ENCODE measurements at places on chromosomes 3 and 15.

GRCh38 chr15:85284497-85284896 is 95.9 kb upstream of the AKAP13 start:
- no peak for DNase-seq

DNA sequence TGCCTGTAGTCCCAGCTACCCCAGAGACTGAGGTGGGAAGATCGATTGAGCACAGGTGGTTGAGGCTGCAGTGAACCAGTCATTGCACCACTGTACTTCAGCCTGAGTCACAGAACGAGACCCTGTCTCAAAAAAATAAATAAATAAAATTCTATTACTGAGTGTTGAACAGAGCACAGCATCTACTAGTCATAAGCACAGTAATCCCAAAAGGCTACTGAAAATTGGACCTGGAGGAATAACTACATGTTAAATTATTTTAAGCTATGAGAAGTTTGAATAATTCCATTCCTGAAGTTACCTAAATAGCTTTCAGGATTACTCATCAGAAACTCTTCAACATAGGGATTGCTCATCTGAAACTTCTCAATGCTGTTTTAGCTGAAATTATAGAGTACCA is 43.4 kb downstream of the ARMC8 start:
- no peak for DNase-seq

GRCh38 chr15:25435474-25436243 is 3.2 kb downstream of the UBE3A start:
- DNase-seq, result no peak

- no peak for DNase-seq
Measured at GRCh38 chr3:64133272-64133671, 92.0 kb downstream of the PRICKLE2 start.

DNA sequence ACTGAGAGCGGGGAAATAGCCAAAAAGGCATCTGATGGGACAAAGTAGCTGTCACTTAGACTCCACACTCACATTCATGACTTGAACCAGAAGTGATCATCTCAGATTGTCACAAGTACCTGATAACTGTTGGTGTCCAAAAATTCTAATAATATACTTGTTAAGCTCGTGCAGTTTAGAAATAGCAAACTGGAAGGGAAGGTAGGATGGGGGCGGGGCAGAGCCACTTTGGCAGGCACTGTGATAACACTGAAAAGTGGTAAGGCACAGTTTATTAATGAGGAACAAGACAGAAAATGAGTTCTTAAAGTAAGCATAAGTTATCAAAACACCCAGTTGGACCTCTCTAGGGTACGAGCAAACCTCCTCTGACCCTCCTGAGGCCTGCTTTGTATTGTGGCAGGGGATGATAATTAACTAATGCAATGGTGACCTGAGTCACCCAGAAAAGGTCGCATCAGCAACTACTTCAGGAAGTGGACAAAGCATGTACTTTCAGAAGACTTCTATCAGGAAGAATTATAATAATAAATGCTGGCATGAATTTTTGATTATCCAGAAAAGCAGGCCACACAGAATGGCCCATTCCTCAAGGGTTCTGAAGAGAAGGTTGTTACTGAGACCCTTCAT is 54.4 kb downstream of the ADCY5 start:
- no peak for DNase-seq

DNA sequence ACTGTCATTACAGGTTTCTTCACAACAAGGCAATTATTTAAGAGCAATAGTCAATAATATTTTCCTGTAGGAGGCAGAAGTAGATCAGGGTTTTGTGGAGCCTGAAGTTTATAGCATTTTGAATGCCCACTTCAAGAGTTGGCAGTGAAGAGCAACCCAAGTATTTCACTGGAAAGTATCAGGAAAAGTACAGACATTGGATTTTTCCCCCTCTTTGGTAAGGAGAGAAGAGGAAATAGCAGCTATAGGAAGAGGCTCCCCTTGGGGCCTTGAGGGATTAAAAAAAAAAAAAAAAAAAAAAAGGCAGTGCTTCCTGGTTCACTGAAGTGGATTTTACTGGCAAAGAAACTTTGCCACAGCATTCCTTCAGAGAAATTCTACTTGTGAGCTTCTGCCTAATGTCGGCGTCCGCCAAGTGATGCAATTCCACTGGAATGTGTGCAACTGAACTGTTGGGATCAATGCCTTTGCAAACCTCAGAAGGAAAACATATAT is 5.7 kb upstream of the CNTN6 start:
- peak; percentile 0 for DNase-seq

GRCh38 chr3:140636406-140637138 is 41.3 kb upstream of the TRIM42 start:
- peak; percentile 8 for DNase-seq

DNA sequence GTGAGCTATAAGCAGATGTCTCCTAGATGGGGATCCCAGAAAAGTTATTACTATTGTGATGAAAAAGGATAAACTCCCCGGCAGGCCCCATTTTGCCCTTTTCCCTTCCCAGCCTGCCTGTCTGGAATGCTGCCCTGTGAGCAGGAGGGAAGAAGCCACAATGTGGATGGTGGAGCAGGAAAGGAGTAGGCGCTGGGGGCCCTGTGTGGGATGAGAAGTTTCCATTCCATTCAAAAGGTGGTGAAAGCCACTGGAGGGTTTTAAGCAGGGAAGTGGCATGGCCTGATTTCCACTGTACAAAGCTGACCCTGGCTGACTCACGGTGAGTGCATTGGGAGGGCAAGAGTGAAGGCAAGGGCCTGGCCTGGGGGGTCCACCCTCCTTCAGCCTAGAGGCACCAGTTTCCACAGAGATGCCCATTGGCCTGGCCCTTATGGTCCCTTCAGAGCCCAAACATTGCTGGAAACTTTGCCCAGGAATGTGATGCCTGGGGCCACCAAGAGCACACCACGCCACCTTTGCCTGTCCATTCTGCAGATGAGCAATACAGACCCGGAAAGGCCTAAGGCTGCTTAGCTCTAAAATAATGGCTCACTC is 206.9 kb downstream of the RPLP1 start:
- no peak for DNase-seq

GRCh38 chr15:71280206-71280605 is 164.9 kb downstream of the THSD4 start:
- no peak for DNase-seq

DNA sequence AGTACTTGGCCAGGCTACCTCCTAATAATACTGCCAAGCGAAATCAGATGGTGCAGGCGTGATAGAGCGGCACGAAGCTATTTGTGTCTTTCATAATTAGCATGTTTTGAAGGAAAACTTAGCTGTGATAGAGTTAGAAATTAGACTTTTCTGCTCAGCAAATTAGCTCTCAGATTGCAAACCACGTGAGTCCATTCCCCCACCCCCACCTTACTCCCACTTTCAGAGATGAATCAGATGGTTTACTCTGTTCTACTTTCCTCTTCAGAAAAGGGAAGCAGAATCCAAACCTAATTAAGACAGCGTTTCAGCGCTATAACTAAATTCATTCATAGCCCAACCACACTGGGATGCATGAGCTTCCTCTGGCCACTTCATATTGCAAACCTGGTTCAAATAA is 214.6 kb downstream of the SLCO3A1 start:
- no peak for DNase-seq

Data from RWPE1 (cell line).